ENCODE measurements at places on chromosomes 3 and 15.

GRCh38 chr3:60313231-60313798 is 937.9 kb downstream of the FHIT start:
- DNase-seq = no peak

GRCh38 chr3:78940626-78941025 is 827.2 kb downstream of the ROBO1 start:
- no peak for DNase-seq

- DNase-seq = no peak
Observed at GRCh38 chr3:128709506-128710210, 16.3 kb upstream of the RAB7A start.

DNA sequence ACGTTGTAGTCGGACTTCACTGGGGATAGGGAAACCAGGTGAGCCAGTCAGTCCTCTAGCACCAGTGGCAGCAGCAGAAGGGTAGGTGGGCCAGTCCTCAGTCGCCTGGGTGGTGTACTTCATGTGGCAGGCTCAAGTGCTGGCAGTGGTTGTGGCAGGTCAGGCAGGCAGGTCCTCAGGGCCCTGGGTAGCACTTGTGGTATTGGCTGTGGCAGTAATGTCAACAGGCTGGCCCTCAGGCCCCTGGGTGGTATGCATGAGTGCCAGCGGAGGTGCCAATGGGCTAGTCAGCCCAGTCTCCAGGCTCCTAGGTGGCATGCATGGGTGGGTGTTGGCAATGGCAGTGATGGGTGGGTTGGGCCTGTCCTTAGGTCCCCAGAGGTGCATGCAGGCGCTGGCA is 40.6 kb downstream of the FAIM start:
- DNase-seq = no peak

DNA sequence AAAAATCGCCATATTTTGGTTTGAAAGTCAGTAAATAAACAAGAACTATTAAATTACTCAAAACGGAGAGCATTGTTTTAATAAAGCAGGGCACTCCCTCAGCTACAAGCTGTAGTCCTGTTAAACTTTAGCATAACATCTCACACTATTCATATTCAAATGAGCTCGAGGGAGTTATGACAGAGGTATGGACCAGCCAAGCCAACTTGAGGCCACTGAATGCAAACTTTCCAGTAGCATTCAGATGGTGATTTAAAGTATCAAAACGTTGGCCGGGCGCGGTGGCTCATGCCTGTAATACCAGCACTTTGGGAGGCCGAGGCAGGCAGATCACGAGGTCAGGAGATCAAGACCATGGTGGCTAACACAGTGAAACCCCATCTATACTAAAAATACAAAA is 132.9 kb downstream of the GABRB3 start:
- DNase-seq = no peak

- no peak for DNase-seq
Observed at GRCh38 chr3:60827666-60828065, 423.6 kb downstream of the FHIT start.

DNA sequence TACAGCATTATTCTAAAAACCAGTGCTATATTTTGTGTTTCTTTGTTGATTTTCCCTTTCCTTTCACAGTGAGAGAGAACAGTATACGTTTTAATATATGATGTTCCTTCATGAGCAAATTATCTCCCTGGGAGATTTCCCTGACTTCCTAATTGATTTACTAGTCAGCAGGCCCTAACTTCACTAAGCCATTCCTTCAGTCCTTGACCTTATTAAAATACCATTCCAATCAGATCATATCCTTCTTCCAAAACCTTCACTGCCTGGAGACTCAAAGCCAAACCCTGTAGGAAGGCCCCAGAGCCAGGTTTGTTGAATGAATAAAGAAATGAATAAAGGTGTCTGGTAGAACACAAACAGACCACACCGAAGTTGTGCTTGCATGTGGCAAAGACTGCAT is 43.8 kb upstream of the ARHGEF3 start:
- DNase-seq = no peak

DNA sequence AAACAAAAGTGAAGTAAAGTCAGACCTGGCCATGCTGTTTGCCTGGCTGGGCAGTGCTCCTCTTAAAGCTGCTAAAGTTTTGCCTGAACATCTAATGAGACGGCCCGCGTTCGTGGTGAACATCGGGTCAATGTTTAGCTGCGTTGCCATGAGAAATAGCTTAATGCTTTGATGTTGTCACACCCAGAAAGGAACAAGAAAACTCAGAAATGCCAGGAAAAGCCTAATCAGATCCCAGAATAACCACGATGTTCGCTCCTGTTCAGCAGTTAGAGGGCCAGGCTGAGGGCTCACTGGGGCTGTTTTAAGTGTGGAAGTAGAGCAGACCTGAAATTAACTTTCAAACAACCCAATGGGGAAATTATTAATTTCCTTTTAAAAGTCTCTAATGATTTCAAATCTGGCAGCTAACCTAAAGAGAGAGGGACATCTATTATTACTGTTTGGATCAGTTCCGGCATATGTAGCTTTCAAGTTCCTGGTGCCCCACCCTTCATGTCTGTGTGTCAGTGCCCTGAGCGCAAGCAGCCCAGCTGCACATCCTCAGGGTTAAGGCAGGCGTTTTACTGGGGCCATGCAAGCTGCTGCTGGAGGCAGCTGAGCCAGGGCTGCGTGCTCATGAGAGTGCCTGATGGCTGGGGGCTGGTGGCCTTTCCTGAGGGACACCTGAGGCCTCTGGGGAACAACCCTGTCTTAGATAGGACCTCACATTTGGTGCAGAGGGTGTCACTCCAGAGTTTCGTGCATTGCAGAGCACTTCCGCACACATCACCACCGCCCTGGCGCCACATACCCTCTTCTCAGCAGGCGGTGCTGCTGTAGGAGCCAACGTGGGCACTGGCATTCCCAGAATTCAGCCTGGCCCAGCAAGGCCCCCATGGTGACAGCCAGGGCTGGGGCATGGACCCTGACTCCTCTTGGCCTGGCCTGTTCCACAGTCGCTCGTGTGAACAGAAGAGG is 76.6 kb downstream of the LRRK1 start:
- no peak for DNase-seq

DNA sequence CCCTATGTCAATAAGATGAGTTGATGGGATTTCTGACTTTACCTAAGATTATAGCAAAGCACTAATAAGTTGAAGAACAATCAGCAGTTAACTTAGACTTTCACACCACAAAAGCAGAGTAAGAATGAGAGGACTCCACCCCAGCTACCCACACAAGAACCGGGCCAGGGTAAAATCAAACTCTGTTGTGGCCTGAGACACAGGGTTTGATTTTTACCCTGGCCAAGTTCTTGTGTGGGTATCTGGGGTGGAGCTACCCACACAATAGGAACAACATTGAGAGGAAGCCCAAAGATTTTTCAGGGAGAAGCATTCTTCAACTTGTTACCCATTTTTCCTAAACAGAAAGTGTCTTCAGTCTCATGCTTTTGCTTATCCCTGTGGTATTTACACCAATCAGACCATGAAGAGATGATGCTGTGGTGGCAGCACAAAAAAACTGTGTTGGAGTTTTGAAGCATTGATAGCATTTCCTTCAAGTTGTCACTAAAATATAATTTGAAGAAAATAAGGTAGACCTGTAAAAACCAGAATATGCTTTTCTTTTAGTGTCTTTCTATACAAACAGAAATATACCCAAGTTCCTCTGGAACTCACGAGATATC is 25.6 kb downstream of the CPOX start:
- no peak for DNase-seq

DNA sequence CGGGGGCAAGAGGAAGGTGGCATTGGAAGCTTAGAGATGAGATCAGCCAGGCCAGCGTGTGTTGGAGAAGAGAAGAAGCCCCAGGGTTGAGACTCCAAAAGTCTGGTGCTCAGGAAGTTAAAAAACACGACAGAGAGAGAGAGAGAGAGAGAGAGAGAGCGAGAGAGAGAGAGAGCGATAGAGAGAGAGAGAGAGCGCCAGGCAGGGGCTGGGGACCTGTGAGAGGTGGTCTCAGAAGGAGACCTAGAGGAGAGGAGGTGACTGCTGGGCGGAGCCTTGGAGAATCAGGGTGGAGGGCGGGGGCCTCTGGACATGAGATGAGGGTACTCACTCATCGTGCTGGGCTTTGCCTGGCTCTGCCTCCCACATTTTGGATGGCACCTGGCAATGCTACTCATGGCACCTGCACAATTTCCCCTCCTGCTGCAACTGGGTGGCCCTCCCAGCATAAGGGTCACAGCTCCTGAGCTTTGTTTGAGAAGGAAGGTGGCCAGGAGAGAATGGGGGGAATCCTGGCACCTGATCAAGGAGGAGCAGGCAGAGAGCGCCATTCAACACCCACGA is 51.0 kb downstream of the FBLN2 start:
- no peak for DNase-seq

DNA sequence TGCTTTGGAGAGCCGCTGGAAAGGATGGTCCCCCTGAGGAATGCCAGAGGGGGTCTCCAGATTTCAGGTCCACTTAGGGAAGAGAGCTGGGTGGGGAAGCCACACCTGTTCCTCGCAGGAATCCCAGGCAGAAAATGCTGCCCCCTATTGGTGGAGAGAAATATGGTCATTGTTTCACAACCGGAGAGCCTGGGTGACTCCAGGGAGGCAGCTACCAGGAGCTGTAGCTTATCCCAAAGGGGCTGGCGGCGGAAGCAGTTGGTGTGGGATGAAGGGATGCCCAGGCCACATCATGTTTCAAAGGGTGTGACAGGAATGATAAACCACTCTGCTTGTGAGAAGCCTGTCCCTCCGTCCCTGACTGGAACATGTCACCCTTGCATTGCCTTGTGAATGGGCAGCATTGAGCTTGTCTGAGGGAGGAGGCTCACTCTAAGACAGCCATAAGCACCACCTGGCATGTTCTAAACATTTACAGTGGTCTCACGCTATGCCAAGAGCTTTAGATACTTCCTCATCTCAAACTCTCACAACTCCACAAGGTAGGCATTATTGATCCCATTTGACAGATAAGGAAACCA is 34.5 kb downstream of the POMGNT2 start:
- DNase-seq = no peak

DNA sequence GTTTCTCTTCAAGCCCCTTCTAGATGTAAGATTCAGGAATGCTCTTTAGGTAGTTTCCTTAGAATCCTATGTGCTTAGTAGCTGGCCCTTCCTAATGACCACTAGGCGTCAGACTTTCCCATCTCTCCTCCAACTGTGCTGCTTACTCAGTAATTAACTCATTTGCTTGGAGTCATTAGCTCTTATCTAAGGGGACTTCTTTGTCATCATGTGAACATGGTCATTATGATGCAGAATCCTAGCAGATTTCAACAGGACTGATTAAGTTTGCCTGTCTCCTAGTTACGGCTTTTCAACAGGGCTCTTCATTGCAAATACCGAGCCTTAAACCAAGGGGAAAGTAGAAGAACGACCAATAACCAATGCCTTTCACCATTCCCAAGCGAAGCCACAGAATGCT is 46.4 kb downstream of the GJD2 start:
- no peak for DNase-seq

DNA sequence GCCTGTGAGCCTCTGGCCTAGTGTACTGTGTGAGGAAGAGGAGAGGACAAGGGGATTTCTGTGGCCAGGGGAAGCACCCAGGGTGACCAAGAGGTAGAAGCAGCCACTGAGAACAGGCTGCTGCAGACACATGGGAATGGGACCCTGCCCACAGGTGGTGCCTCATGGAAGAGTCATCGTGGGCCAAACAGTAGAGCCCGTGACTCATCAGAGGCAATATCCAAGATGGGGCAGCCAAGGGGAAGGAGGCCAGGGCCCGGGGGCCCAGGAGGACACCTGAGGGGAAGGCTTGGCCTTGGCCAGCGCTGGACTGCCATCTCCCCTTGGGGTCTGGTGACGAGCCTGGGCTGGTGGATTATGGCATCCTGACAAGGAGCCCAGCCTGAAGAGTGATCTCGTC is 275.0 kb upstream of the LYSMD4 start:
- DNase-seq = no peak

- DNase-seq = no peak
Observed at GRCh38 chr3:121330118-121330517, 215.7 kb downstream of the POLQ start.

DNA sequence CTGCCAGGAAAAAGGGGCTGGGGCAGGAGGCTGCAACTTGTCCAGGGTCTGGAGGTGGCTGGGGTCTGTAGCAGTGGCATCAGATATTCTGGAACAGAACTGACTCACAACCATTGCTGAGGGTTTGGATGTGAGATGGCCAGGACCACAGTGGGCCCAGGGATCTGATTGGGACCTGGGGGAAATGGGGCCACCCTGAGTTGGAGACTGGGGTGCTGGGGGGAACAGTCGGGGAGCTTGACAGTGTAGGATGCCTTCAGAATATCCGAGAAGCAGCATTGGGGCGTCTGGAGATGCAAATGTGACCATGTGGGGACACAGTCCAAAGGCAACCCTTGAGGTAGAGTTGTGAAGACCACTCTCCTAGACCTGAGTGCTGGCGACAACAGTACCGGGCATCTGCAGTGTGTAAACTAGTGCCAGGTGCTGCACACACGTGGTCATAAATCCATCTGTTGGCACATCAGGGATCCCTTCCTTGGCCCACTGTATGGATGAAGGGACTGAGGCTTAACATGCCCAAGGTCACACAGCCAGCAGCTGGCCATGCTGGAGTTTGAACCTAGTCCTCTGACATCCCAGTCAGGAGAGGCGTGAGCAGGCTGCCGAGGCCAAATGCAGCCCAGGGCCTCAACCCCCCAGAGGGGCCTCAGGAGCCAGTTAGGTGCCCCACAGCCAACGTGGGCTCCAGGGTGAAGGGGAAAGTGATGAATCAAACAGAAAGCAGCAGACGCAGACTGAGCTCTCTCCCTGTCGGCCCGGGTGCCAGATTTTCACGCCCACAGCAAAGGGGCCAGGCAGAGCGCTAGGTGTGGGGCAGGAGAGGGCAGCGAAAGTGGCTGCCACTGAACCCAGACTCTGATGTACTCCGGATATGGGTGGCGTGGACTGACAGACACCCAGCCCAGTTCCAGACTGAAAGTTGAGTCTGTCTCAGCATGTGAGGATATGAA is 18.8 kb downstream of the HEMK1 start:
- DNase-seq = no peak

GRCh38 chr3:74713977-74714376 is 99.5 kb upstream of the CNTN3 start:
- DNase-seq = no peak

DNA sequence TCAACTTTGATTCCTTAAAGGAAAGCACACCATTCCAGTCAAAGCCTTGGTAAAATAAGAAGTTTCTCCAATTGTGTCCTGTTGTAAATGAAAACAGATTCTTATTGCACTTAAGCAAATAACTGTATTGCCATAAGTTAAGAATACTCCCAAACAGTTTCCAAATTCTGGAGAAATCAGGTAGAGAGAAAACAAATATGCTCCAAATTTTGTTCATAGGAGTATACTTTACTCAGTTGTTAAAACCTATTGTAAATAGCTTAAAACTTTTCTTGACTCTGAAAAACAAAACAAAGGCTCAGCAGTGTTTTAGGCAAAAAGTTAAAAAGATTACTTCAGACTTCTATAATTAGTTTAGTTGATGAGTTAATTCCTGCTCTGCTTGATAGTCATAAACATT is 42.4 kb downstream of the LNP1 start:
- DNase-seq = no peak

- DNase-seq = no peak
Observed at GRCh38 chr3:196047391-196048030, 34.4 kb downstream of the TFRC start.

DNA sequence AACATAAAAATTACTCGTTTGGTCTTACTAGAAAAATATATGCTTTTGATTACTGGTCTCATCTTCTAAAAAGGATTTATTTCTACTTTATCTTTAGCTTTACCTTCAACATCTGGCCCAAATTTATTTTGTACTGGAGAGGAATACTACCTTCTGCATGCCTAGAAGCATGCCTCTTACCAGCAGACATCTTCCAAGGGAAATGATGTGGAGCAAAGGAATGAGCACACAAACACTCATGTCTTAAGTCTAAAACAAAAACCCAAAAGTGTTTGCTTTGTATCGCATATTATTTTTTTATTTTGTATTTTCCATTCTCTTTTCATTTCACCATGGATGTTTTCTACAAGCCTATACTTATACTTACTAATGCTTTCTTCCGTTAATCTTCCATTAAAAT is 304.6 kb upstream of the KCNMB2 start:
- no peak for DNase-seq
